A549 treated with Hydrocortisone at 1 μM for 4 hours (cell line): ENCODE measurements at places on chromosomes 12 and 14. TPM values are rescaled to one million over a fixed set of nuclear protein-coding genes. Genes with fewer than 3 reads are reported as not detected.

NINJ2 gene
- 0.43 to 0.69 TPM (median 0.60 TPM) in 5 replicates for total RNA-seq

TAS2R46 gene
- total RNA-seq: not detected in 5 replicates

NEUROD4 gene
- total RNA-seq: not detected in 5 replicates

SERPINA5 gene
- total RNA-seq: 0.17 to 0.28 TPM (median 0.22 TPM) in 5 replicates

ARHGDIB gene
- 0.79 to 1.7 TPM (median 1.1 TPM) in 5 replicates for total RNA-seq

HOXC12 gene
- 0.02 to 0.05 TPM in 2 of 5 replicates, not detected in the others for total RNA-seq

CD163L1 gene
- 0.13 to 0.70 TPM (median 0.32 TPM) in 5 replicates for total RNA-seq

TSPAN9 gene
- total RNA-seq: 49.5 to 68.9 TPM (median 57.9 TPM) in 5 replicates

LRTM2 gene
- total RNA-seq: 0.07 to 0.15 TPM in 2 of 5 replicates, not detected in the others

CISTR gene
- total RNA-seq: not detected in 5 replicates

FAM90A1 gene
- total RNA-seq: 0.09 to 0.31 TPM (median 0.18 TPM) in 5 replicates

SLCO1A2 gene
- 0.02 TPM in 1 of 5 replicates, not detected in the others for total RNA-seq

TBC1D30 gene
- 1.1 to 1.4 TPM (median 1.3 TPM) in 5 replicates for total RNA-seq

LYZ gene
- total RNA-seq: 0.05 to 0.37 TPM in 2 of 5 replicates, not detected in the others

DDX54 gene
- 60.5 to 82.8 TPM (median 74.0 TPM) in 5 replicates for total RNA-seq

RASAL1 gene
- 0.17 to 0.46 TPM (median 0.33 TPM) in 5 replicates for total RNA-seq

PLXNC1 gene
- total RNA-seq: 0.06 to 0.43 TPM (median 0.15 TPM) in 5 replicates

HOXC10 gene
- 2.6 to 3.1 TPM (median 2.9 TPM) in 5 replicates for total RNA-seq

AKAP6 gene
- total RNA-seq: 0.32 to 0.61 TPM (median 0.40 TPM) in 5 replicates

SPX gene
- 3.7 to 4.3 TPM (median 4.0 TPM) in 5 replicates for total RNA-seq

CREBL2 gene
- total RNA-seq: 16.6 to 23.5 TPM (median 17.3 TPM) in 5 replicates

GRIP1 gene
- 2.6 to 4.2 TPM (median 3.1 TPM) in 5 replicates for total RNA-seq

FIGNL2 gene
- total RNA-seq: 0.18 to 0.28 TPM (median 0.26 TPM) in 5 replicates

KRT77 gene
- total RNA-seq: not detected in 5 replicates

CLEC1B gene
- total RNA-seq: not detected in 5 replicates

GLIPR1L1 gene
- total RNA-seq: not detected in 5 replicates

RNASE7 gene
- total RNA-seq: 0.07 TPM in 1 of 5 replicates, not detected in the others

OTX2 gene
- not detected in 5 replicates for total RNA-seq

HOXC13 gene
- total RNA-seq: 21.8 to 35.2 TPM (median 23.4 TPM) in 5 replicates

PTPRB gene
- total RNA-seq: 0.48 to 1.1 TPM (median 0.69 TPM) in 5 replicates

MAP1LC3B2 gene
- 0.47 to 1.6 TPM (median 1.3 TPM) in 5 replicates for total RNA-seq

KLRC2 gene
- total RNA-seq: 1.4 to 2.2 TPM (median 1.7 TPM) in 5 replicates

CSAD gene
- total RNA-seq: 5.8 to 7.2 TPM (median 6.5 TPM) in 5 replicates

LPAR5 gene
- total RNA-seq: 0.58 to 1.0 TPM (median 0.70 TPM) in 5 replicates

OVCH1 gene
- total RNA-seq: not detected in 5 replicates

MUCL1 gene
- not detected in 5 replicates for total RNA-seq

BICD1 gene
- 12.1 to 14.0 TPM (median 13.3 TPM) in 5 replicates for total RNA-seq

IL23A gene
- total RNA-seq: 0.43 to 0.69 TPM (median 0.53 TPM) in 5 replicates
